ENCODE measurements at places on chromosomes 1 and 21. TPM values are rescaled to one million over a fixed set of nuclear protein-coding genes. Genes with fewer than 3 reads are reported as not detected.

Gene KIAA0040
- total RNA-seq: 46.2 TPM

Gene DARS2
- 6.4 TPM for total RNA-seq

Gene MANEAL
- total RNA-seq: 2.7 TPM

Gene MAPKAPK2
- total RNA-seq: 65.7 TPM

Gene LCE1E
- total RNA-seq: not detected

Gene OR10K2
- total RNA-seq: not detected

GRCh38 chr21:36688324-36688723 lies 10.6 kb upstream of the SIM2 start:
- no peak for ATAC-seq

DNA sequence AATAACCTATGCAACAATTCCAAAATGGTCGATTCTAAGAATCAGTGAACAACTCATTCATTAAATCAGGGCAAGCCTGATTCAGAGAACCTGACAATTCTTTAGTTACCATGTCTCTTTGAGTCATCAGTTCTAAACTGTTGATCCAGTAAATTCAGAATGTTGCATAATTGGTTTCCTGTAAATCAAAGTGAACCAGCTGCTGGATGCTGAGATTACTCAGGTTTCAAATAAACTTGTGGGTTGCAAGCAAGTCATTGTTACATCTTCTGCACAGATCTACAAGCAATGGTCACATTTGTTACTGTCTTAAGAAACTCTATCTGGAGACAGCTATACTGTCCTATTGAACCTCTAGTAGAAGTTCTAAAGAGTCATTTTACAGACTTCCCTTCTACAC lies 16.5 kb downstream of the PLA2G2D start:
- ATAC-seq: peak; percentile 53

DNA sequence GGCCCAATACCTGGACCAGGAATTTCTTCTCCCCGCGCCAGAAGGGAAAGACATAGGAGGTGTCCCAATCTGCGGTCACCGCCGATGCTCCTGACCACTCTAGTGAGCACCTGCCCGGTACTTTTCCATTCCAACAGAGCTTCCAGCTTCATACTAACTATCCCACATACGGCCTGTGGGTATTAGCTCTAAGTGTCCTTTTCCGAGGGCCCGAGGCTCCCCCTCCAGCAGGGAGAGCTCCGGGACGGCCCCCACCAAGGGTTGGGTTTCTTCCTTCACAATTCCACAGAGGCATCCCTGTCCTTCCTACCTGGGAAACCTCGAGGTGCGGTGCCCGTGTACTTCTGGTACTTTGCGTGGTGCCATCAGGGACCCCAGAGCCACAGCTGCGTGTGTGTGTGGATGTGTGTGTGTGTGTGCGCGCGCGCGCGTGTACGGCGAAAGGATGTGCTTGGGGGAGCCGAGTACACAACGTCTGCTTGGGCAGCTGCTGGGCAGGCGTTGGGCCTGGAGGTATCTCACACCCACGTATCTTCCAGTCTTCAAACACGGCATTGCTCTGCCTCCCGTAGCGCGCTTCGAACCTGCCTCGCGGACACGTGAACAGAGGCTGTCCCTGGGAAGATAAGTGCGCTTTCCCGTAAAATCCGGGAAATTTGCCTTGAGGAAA lies 2.4 kb upstream of the SIM2 start:
- ATAC-seq: no peak

GRCh38 chr1:64769482-64769881 lies 24.6 kb downstream of the RAVER2 start:
- no peak for ATAC-seq

DNA sequence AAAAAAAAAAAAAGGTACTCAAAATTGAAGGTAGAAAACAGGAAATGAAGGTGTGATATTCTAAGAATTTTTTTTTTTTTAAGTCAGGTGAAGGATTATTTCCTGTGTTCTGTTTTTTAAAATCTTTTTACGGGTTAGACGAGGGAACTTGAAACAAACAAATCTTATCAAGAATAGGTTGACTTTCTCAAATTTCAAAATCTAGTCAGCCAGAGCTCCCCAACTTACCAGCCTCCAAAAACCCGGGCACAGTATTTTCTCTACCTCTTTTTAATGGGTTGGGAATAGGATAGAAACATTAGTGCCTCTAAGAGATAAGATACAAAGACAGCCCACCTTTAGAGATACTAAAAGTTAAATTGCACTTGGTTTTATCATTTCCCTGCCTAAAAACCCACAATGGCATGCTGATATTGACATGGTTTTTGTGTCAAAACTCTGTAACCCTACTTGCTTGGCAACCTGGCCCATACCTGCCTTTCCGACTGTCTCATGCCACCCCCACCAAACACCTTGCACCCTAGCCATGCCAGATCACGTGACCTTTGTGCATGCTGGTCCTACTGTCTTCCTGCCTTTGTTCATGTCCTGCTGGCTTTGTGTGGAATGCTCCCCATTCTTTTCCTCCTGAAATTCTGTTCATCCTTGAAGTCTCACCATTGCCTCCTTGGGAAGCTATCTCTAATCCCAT lies 4.2 kb downstream of the RCAN3 start:
- no peak for ATAC-seq

DNA sequence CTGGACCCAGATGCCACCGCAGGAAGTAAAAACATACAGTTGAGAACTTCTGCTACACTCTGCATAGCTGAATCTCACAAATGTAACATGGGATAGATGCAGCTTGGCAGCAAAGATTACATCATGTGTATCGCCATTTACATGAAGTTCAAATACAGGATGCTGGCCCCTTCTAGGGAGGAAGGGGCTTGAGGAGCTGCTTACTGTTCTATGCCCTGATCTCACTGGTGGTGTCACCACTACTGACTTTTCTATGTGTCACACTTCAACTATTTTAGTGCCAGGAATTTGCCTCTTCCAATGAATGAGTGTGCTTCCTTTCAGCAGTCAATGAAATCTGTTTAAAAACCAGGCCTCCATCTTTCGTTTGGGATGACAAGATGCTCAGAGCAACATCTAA lies 31.1 kb downstream of the MRAP start:
- ATAC-seq: peak; percentile 3

DNA sequence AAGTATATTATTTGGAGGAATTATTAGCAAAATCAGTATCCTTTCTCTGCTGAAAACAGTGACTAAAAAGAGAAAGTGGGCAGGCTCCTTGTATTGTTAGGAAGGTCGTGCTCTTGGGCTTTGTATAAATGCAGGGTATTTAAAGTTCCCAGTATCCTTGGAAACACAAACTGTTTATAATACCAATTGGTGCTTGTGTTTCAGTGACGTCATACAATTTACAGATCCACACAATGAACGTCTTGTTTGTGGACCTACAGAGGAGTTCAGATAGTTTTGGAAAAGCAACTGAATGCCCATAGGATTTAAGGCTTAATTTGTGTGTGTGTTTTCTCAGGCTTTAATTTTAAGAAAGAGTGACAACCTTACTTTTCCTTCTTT lies 168.2 kb downstream of the RASAL2 start:
- ATAC-seq: no peak

DNA sequence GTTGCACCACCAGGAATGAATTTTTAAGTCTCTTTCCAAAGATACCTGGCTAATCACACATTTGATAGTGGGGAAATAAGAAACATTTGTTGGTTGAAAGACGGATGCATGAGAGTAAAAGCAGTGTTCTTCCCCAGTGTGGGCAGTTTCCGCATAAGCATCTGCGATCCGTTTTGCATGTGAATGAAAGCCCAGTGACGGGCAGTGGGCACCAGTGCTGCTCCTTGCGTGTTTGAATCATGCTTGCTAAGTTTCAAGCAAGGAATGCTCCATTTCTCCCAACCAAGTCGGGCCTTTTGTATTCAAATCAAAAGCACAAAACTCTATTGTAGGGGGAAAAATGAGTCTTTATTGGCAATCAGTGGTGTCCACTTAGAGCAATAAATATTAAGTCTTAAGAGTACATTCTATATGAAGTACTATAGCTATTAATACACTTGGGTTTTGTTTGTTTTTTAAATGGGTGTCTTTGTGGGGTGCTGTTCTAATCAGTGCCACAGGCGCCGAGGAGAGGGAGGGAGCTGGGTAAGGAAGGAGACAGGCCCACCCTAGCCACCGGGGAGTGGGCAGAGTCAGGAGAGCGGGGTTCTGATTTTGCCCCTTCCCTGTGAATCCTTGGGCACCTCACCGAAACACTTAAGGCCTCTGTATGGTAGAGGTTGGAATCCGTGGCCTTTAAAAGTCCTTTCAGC lies 750 bp upstream of the PTGFRN start:
- ATAC-seq: no peak

- no peak for ATAC-seq
Observed at GRCh38 chr1:93717640-93718039, 36.0 kb upstream of the BCAR3 start.

GRCh38 chr1:234324821-234325220 lies 48.4 kb upstream of the COA6 start:
- no peak for ATAC-seq
